ENCODE measurements at places on chromosomes 5 and 9.

GRCh38 chr9:80552931-80553330, 981.2 kb downstream of the TLE4 start:
- DNase-seq = peak; percentile 18

- no peak for DNase-seq
Measured at GRCh38 chr5:120790339-120790738, 326.2 kb downstream of the PRR16 start.

GRCh38 chr5:104297076-104297475, 734.5 kb upstream of the NUDT12 start:
- no peak for DNase-seq

DNA sequence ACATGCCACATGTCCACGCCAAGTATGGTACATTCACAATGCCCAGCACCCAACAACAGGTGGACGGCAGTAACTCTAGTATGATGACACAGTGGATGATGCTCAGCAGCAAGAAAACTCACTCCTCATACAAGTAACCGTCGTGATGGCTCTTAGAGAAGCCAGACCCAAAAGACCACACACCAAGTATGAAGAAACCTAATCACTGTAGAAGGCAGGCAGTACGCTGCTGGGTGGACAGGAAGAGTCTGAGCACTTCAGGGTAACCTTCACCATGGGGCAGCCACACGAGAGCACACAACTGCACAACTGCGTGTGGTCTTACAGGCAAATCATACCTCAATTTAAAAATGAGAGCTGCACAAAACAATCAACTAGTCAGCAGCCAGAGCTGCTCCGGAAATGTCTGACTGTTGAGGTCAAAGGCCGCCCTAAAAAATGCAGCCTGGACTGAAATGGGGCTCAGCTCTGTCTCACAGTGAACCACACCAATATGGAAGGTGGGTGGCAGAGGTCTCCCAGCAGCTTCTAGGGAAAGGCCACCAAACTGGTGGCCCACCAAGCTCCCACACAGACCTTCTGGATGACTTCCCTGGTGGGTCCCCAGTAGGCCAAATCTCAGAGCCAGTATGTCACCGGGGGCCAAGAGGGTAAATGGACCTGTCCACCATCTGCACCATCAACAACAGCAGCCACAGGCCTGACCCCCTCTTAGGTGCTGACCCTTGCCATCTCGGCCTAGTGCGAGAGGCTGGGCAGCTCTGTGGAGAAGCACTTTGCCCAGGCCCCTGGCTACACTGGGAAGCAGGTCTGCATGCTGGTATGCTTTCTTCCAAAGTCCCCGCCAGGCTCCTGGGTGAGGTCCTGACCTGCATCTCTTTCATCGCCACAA, 17.8 kb downstream of the BICD2 start:
- DNase-seq = no peak

GRCh38 chr9:95903398-95903797, 27.9 kb downstream of the ERCC6L2 start:
- DNase-seq = no peak

DNA sequence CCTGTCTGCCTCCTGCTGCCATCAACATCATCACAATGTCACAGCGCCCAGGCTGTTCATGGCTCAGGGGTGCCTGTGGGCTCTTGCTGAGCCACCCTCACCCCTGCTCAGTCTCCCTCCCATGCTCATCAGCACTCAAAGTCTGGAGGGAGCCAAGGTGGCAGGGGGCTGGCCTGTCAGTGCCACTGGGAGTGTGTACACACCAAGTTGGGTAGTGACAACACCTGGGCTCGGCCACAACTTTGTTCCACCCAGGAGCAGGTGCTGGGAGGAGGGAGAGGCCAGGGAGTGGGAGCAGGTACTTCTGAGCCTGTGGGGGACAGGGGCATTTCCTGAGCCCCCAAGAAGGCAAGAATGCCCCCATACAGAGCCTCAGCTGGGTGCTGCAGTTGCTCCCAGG, 77.5 kb upstream of the C6 start:
- no peak for DNase-seq

DNA sequence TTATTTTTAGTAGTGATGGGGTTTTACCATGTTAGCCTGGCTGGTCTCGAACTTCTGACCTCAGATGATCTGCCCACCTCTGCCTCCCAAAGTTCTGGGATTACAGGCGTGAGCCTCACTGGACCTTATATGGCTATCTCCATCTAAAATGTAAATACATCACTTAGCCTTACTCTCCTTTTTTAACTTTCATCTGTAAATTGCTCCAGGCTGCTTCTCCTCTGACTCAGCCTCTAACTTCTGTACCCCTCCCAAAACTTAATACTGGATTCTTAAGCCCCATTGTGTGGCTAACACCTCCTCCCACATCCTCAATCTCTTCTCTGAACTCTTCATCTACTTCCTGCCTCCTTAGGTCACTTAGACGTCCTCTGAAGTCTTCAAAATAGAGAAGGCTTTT, 4.0 kb downstream of the SNX30 start:
- no peak for DNase-seq

GRCh38 chr9:26260238-26260637, 582.0 kb upstream of the TUSC1 start:
- no peak for DNase-seq

- DNase-seq = no peak
Measured at GRCh38 chr9:10250219-10250618, 362.6 kb downstream of the PTPRD start.

DNA sequence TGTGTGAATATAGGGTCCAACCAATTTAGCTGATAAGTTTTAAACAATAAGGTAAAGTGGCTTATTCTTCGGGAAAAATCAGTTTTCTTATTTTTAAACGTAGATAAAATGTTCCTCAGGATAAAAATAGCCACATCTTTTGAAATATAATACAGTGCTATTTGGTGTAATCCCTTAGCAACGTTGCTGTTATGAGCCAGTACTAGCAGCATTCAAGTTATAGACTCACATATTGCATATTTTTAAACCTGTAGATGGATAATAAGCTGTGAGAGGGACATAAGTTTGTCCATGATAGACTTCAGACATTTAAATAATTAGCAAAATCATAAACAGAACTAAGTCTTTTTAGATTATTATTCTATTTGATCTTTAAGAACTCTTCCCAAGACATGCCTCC, 6.3 kb downstream of the PDE4D start:
- no peak for DNase-seq

- DNase-seq = no peak
Measured at GRCh38 chr9:127384901-127385300, 12.1 kb upstream of the SLC2A8 start.

GRCh38 chr5:153658149-153658548, 167.7 kb downstream of the GRIA1 start:
- DNase-seq = no peak

GRCh38 chr9:112176524-112176923, 1.4 kb upstream of the SUSD1 start:
- no peak for DNase-seq

- no peak for DNase-seq
Measured at GRCh38 chr5:60323596-60323995, 376.4 kb downstream of the DEPDC1B start.

DNA sequence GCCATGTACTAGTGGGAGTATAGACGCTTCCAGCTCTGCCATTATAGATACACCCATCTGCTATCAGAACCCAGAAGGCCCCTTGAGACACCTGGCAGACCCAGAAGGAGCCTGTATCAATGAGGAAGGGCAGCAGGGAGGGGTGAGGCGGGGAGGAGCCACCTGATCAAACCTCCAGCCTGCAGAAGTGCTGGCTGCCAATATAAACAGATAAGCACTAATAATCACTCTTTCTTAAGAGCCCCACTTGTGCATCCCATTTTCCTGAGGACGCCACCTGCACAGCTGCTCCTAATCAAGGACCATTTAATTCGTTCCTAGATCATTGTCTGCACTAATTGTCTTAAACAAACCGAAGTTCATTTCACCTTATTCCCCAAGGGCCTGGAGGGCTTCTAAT, 75.0 kb upstream of the NEK6 start:
- DNase-seq = no peak

DNA sequence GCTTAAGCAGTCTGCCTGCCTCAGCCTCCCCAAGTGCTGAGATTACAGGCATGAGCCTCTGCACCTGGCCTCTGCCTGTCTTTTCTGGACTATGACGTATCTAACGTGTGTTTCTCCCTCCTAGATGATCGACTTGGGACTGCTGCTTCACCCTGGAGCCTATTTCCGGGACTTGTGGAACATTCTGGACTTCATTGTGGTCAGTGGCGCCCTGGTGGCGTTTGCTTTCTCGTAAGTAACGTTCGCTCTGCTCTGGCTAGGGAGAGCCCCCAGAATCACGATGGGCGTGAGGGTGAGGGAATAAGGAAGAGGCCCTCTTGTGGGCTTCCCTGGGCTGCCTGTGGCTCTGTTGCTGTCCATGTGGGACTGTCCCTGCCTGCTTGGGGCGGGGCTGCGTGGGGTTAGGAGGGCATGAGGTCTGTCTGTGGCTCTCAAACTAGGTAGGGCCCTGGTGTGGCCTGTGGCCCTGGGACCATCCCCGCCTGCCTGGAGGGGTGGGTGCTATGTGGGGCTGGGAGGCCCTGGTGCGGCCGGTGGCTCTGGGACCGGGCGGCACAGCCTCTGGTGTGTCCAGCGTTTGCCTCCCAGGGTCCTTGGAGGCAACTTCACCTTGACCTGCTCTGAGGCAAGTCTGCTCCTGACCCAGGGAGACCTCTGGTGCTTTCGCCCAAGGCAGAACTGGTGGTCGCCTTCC, 171.7 kb downstream of the CACNA1B start:
- no peak for DNase-seq

DNA sequence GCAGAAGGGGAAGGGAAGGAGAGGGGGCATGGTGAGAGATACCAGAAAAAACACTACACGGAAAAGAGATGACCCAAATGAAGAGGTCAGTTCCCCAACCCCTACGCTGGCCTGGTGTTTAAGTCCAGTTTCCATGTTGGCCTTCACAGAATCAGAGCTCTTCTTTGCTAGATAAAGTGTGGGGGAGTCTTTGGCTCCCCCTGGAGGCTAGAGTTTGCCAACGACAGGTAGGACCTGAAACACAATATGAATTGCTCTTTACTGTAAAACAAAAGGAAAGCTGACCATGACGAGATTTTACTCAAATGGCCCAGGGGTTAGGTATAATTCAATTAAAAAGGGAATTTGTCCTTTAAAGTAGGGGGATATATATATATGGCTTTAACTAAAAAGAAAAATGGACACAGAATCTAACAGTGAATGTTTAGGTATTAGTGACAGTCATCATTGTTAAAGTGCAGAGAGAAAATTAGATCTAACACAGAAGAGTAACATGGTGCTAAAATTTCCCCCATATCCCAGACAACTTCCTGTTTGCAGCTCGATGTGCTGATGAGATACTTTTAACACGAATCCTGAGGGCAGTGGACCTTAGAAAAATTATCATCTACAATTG, 92.0 kb downstream of the SV2C start:
- DNase-seq = peak; percentile 77

- DNase-seq = no peak
Measured at GRCh38 chr9:110900917-110901316, 137.4 kb downstream of the LPAR1 start.

- DNase-seq = no peak
Measured at GRCh38 chr5:156394642-156395305, 67.8 kb downstream of the SGCD start.

- no peak for DNase-seq
Measured at GRCh38 chr9:71858812-71859211, 52.2 kb downstream of the ABHD17B start.

- DNase-seq = no peak
Measured at GRCh38 chr5:7592910-7593309, 197.0 kb downstream of the ADCY2 start.

GRCh38 chr5:93382188-93382825, 198.7 kb downstream of the NR2F1-AS1 start:
- no peak for DNase-seq

GRCh38 chr9:112705768-112706427, 12.0 kb downstream of the INIP start:
- no peak for DNase-seq

DNA sequence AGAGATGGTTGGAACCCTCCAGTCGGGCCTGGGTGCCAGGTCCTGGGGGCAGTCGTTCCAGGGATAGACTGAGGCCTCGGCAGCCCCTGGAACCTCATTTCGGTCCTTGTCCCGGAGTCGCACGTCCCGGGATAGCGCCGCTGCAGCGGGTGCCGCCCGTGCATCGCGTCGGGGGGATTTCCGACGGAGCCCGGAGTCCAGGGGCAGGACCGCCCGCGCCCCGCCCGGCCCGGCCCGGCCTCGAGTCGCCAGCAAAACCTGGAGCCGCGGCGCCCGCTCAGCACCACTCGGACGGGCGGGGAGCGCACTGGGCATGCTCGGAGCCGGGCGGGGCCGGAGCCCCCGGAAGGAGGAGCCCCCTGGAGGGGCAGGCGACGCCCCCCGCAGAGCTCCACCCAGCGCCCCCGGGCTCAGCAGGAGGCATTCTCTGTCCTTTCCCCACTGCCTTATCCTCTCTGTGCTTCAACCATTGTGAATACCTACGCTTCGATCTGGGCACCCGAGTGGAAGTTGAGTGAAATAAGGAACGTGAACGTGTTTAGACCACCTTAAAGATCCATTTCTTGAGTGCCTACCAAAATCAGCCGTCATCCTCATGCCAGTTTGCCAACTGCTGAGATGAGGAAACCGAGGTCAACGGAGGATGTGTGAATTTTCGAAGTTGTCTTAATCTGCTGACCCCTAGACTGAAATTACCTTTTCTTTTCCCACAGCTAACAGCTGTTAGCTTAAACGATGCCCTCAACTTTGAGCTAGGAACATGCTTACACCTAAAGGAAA, 1.7 kb upstream of the PTPN3 start:
- DNase-seq = peak; percentile 86

- no peak for DNase-seq
Measured at GRCh38 chr5:135861641-135862040, 27.2 kb downstream of the SLC25A48 start.

- no peak for DNase-seq
Measured at GRCh38 chr9:100317706-100318105, 35.0 kb downstream of the TEX10 start.

- no peak for DNase-seq
Measured at GRCh38 chr5:14261235-14261634, 118.1 kb downstream of the TRIO start.

DNA sequence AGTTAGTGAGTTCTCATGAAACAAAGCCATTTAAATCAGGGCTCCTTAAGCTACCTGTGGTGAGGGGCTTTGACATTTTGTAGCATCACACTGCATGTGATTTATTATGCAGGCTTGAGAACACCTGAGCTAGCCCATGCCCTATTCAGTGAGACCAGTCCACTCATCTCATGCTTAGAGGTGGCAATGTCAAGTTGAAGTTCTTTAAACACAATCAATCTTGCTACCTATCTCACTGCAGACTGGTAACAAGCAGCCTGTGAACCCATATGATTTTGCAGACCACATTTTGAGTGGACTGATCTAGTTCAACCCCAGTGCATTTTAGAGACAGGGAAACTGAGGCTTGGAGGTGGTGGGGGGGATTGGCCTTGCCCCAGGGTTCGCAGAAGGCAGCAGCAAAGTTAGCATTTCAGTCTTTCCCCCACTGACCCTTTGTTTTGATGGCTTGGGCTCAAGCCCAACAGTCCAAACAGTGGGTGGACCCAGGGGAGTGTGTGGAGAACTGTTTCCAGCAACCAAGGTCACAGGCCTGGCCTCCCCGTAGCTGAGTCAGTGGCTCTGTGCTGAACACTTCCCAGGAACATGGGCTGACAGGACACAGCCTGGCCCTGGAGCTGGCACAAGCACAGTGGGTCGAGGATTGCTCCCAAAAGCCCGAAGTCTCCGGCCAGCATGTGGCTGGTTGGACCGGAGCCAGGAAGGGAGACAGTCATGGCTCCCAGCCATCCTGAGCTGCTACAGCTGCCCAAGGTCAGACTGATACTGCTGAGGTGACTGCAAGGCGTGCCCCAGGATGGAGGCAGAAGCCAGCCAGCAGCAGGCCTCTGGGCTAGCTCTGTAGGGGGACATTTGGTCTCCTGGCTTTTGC, 95.3 kb downstream of the RGS3 start:
- DNase-seq = no peak
